Cardiac septum (tissue), 1 donor: ENCODE measurements at places on chromosomes 7 and 10. TPM values are rescaled to one million over a fixed set of nuclear protein-coding genes. Genes with fewer than 3 reads are reported as not detected.

The ELN gene
- 41.2 TPM for total RNA-seq

The ZNF488 gene
- 0.16 TPM for total RNA-seq

The HOXA1 gene
- total RNA-seq, result 0.19 TPM

The ARHGAP19 gene
- 4.4 TPM for total RNA-seq

DNA sequence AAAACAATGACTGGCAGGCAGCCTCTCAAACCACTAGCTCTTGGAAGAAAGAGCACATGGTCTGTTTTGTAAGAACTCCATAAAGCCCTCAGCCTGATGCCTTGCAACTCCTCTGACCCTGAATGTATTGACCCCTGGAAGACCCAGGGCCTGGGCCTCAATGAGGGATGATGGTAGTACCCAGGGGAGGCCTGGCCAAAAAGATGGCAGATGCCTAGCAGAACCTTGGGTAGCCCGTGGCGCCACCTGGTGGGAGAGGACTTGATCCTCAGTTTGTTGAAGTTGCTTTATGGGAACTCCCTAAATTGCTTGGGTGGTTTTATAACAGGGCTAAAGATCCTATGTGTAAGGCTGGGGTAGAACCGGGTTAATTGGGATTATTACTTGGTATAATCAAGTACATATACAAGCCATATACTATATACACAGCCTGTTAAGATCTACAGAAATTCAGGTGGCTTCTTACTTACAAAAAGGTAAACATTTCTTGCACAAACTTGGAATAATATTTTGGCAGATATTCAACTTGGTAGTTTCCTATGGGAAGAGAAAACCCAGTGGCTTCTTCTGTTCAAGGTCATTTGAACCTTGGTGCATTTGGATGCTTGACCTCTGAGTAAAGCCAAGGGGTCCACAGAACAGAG lies 95.8 kb upstream of the CACUL1 start:
- no peak for DNase-seq

DNA sequence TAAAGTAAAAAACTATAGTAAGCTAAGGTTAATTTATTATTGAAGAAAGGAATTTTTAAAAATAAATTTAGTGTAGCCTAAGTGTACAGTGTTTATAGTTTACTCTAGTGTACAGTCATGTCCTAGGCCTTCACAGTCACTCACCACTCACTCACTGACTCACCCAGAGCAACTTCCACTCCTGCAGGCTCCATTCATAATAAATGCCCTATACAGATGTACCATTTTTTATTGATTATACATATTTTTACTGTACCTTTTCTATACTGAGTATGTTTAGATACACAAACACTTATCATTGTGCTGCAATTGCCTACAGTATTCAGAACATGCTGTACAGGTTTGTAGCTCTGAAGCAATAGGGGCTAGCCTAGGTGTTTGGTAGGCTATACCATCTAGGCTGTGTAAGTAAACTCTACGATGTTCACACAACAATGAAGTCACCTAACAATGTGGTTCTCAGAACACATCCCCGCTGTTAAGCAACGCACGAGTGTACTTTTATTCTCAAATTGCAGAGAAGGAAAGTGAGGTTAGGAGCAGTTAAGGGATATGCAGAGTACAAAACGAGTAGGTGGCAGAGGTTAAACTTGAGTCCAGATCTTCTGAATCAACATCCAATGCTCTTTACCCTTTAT lies 38.9 kb upstream of the PLCE1 start:
- no peak for DNase-seq

DNA sequence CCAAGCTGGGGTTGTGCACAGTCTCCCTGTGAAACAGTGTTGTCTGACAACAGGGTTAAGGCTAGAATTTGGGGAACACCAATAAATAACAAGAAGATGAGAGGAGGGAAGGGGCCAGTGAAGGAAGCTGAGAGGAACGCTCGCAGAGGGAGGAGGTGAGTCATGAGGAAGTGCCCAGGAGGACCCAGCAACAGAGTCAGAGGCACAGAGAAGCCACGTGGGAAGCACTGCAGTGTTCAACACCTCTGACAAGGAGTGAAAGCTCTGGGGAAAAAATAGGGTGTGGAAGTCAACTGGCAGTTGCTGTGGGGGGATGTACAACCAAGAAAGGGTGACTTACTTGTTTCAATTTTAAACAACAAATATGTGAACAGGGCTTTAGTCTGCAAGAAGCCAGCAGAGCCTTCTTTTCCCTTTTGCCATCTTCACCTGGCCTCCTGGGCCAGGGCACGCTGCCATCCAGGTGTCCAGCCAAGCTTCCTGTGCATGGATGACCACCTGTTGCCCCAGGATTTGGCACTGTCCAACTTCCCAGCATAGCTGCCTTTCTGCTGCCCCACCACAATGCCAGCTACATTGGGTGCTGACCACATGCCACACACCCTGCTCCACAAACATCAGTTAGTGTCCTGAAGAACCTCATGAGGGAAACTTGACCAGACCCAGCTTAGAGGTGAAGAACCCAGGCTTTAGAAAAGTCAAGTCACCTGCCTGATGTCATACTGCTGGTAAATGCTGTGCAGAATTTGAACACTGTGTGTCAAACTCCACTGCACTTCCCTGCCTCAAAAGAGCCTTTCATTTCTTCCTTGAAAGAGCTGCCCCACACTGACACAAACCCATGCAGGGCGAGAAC lies 69.6 kb downstream of the ATXN7L1 start:
- no peak for DNase-seq

DNA sequence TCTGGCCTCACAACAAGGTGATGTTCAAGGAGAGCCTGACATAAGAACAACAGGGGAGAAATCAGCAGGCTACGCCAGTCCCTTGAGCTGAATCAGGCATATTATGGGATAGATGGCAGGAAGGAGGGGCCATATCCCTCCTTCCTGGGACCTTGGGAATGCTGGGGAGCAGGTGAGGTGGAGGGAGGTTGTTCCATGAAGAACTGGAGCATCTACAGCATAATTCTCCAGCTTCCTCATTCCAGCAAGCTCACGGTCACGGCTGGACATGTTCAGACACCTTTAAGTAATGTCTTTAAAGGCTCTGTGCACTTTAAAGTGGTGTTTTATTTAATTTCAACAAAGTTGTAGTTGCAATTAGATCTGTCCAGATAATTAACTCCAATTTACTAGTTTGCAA lies 780.5 kb downstream of the TYW1 start:
- no peak for DNase-seq

DNA sequence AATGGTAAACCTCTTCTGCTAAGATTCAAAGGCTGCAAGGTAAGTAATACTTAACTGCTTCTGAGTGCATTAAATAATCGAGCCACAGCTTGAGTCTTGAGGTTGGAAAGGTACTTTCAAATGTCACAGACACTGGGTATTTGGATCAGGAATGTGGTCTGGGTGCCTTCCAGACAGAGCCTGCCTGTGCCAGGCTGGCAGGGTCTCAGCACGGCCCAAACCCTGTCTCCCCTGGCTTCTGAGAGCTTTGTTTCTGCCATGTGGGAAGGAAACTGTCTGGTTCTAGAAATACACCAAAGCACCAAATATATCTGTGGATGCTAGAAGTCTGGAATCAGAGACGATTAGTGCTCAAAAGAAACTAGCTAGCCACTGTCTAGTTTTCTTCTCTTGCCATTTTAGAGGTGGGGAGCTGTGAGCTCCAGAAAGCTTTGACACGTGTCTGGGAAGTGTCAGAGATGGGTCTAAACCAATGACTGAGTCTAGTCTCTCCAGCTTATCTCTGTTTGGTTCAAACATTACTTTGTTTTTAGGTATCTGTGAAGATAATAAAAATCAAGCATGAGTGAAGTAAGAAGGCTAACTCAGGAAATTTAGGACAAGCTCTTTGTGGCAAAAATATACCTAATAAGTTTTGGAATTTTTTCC lies 162.8 kb downstream of the CYP26A1 start:
- DNase-seq, result no peak

- no peak for DNase-seq
Observed at GRCh38 chr10:98881789-98882188, 353.9 kb downstream of the HPSE2 start.

- no peak for DNase-seq
Observed at GRCh38 chr7:94547126-94547525, 37.5 kb downstream of the CASD1 start.

GRCh38 chr7:47661051-47661714 lies 79.3 kb upstream of the TNS3 start:
- DNase-seq, result no peak

DNA sequence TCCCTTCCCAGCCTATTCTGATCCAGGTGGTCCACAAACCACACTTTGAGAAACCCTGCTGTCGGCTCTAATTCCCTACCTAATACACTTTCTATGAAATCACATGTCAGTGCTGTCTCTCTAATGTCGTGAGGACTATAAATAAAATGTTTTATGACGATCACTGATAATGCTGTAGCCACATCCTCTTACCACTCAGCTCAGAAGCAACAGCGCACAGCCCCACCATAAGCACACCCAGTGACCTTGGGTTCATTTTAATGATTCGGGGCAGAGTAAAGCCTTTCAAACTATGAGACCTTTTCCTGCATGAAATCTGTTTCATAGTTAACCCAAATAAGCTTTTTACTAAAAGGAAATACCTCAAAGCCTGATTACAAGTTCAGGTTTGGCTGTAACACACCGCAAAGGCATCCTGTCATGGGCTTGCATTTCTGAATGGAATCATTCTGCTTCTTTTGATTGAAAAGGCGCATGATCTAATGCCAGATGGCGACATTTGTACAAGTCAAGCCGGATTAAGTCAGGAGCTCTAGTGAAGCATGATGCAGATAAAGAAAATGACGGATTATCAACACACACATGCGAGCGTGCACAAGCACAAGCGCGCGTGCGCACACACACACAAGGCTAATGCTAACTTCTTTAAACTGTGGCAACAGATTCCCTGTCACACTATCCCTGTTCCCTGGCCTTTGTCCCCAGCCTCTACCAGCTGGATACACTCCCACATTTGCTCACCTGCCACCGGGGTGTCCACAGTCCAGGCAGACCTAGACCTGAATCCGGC lies 180.5 kb upstream of the PDE1C start:
- DNase-seq, result no peak

DNA sequence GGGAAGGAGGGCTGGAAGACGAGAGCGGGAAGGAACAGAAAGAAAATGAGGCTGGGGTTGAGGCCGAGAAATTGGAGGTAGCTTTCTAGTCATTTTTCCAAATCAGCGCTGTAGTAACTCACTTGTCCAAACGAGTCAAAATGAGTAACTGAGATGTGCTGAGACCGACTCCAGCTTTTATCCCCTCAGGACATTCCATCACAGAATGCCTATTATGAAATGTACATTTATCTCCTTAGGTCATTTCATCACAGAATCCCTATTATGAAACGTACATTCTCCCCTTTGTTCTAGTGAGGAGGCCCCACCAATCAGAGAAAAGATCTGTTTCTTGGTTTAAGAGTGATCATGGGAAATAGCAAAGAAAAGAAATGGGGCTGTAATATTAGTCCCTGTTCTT lies 55.7 kb upstream of the AMPH start:
- DNase-seq, result no peak

- DNase-seq, result no peak
Observed at GRCh38 chr10:36126076-36126475, 484.0 kb upstream of the FZD8 start.
